NCI-H524 treated with DMSO at 0.1 percent for 48 hours (cell line): ENCODE measurements at places on chromosomes 7 and 10.

DNA sequence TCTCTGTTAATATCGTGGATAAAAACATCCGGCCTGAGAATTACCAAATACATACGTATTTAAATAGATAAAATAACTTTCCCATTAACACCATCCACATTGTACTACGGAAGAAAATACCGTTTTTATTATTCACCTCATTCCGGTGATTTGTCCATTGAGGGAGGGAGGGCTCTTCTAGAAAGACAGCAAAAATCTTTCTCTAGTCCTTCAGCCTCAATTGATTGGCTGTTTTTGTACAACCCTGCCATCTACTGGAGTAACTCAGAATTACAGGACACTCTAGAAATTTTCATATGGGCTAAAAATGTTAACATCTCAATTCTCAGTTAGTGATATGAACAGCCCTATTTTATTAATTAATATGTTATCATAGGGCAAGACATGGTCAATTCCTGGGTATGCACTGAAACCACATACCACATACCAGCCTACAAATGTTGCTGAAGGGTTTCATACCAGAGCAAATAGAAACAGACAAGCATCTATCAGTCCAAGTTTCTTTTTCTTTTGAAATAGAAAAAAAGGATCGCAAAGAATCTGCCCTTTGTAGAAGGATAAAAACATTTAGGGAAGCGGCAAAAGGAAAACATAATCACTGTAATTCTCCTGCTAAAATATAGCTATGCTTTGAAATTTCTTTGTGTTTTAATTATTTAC is 55.8 kb upstream of the CDCA7L start:
- peak; percentile 17 for DNase-seq

GRCh38 chr10:131788386-131788785 is 112.4 kb upstream of the PPP2R2D start:
- DNase-seq, result no peak

DNA sequence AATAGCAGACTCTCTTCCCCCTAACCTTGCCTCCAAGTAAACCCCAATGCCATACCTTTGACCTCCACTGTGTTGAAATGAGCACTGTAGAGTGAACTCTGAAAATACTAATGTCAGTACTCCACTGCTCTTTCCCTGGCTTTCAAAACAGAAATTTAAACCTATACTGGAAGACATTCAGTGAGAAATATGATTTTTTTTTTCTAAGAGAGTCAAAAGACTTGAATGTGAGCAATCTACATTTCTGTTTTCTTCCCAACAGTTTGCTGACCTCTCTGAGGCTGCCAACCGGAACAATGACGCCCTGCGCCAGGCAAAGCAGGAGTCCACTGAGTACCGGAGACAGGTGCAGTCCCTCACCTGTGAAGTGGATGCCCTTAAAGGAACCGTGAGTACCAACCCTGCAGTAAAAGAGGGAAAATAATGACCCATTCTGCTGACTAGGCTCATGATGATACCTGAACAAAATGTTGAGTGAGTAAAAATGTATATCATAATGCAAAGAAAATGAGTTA is 6.4 kb downstream of the VIM start:
- no peak for DNase-seq

DNA sequence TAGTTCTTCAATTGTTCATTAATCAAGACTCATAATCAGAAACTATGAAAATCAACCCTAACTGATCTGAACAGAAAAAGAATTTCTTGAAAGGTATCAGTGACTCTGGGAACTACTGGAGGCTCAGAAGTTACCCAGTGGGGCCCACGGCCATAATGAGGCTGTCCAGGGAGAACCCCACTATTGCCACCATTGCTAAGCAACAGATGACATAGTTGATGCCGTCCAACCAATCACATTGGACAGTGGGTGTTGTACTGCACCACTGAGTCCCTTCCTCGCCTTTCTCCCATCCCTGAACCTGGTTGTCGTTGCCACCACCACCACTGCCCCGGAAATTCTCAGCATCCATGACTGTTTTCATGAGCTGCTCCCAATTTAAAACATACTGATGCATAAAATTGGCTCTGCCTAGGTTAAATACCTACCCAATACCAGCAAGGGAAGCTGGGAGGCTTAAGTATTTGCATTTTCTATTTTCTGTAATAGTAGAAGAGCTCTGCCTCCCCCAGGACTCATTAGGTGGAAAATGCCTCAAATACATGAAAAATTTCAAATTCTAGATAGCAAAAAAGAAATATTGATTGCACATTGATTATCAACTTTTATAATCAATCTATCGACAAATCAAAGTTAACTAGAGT is 26.7 kb upstream of the USP6NL start:
- DNase-seq, result no peak

DNA sequence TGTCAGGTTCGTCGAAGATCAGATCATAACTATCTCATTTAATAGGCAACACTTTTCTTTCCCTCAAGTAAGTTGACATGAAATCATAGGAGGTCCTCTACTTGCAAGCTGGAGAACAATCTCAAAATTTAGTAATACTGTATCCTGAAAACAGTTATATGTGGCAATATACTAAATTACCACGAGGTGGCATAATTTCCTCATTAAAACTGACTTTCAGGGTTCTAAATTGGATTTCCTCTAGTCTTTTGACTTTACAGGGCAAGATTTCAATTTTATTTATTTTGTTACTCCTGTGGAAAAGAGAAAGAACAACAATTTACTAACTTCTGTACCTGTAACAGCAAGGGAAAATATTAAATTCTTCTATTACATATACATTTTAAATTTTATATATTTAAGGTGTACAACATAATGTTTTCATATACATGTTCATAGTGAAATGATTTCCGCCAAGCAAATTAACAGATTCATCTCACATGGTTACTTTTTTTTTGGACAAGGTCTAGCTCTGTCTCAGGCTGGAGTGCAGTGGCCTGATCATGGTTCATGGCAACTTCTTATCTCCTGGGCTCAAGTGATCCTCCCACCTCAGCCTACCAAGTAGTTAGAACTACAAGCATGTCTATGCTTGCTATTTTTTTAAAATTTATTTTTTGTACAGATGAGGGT is 53.4 kb upstream of the CYP2C18 start:
- DNase-seq, result no peak
